ENCODE measurements at places on chromosomes 1 and 21. TPM values are rescaled to one million over a fixed set of nuclear protein-coding genes. Genes with fewer than 3 reads are reported as not detected.

S100A7A gene
- not detected for total RNA-seq

MYOG gene
- total RNA-seq, result not detected

RYR2 gene
- total RNA-seq, result not detected

NCMAP gene
- not detected for total RNA-seq

TRIM45 gene
- total RNA-seq, result 3.0 TPM

LEPR gene
- total RNA-seq, result 17.0 TPM

OR2L5 gene
- total RNA-seq, result not detected
